Cardiac fibroblast (primary cell): ENCODE measurements at places on chromosomes 11 and 22.
A peak's percentile ranks its signal among the peaks of the same experiment; 100 is the strongest.

DNA sequence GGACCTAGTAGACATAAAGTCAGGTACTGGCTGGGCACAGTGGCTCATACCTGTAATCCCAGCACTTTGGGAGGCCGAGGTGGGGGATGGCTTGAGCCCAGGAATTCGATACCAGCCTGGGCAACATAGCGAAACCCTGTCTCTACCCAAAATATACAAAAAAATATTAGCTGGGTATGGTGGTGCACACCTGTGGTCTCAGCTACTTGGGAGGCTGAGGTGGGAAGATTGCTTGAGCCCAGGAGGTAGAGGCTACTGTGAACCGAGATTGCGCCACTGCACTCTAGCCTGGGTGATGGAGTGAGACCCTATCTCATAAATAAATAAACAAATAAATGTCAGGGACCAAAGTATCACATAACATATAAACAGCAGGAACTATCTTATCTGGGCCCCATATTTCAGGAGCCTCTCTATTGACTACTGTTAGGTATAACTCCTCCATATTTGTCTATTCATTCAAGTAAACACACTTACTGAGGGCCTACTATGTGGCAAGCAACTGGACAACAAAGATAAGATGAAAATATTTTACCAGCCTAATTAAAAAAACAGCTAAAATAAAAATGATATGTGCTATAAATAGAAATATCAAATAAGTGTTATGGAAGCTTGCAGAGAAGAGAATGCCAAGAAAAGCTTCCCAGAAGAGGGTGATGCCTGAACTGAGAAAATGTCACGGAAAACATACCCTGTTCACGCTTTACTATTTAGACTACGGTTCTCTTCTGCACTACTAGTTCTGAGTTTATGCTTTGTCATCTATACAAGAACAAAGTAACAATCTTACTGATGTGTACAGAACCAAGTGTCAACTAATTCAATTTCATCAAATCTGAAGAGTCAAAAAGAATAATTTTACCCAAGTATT is 2.0 kb downstream of the NUP98 start:
- DNase-seq = no peak

- no peak for DNase-seq
Observed at GRCh38 chr11:83546368-83546767, 260.2 kb upstream of the CCDC90B start.

- no peak for DNase-seq
Observed at GRCh38 chr11:111852103-111852502, 19.3 kb downstream of the ALG9 start.

DNA sequence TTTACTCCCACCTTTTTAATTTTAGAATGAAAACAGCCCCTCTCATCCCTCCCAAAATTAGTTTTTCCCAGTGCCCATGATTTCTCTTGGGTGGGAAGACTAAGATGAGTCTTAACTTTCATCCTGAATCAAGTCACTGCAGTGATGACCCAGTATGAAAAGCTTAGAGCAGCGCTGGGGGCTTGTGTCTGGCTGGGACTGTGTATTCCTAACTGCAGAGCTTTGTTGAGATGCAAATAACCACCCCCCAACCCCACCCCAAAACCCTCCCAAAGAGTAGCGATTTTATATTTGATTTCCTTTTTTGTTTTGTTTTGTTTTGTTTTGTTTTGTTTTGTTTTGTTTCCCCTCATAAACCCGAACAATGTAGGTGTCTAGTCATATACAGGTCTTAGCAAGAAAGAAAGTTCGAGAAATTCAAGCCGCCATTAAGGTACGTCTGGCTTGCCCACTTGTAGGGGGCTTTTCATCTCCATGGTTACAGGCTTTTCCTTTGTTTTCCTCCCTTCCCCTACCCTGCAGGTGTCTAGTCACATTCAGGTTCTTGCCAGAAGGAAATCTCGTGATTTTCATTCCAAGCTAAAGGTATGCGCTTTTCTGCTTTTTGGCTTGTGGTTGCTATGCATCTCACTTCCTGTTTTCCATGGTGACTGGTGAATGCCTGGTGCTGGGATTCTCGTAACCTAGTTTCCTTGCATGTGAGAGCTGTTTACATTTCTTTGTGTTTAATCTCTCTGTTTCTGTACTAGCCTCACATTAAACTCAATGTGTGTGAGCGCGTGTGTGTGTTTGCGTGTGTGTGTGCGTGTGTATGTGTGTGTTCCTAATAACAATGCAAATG is 144.6 kb upstream of the RASSF10 start:
- DNase-seq = peak; percentile 91

DNA sequence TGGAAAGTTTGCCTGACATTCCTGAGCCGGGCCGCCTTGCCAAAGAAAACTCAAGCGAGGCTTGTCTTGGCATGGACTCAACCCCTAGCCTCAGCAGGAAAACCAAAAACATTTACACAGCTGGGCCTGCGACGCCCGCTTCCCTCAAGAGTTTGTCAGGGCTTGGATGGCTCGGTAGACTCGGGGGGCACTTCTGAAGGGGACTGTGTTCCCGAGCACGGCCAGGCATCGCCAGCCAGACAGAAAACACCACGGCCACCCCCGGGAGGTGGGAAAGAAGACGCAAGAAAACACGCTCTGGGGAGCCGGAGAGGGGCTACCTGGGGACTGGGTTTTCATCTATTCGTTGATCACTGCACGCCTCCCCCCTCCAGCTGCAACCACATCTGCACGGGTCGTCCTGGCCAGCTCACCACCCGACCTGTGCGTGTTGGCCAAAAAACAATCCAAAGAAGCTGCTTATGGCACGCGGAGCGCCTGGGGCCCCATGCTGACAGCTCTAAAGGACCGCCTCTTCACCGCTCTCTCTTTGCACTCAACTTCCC is 380.7 kb downstream of the MN1 start:
- peak; percentile 97 for DNase-seq
